AG08396 (cell line): ENCODE measurements at places on chromosomes 2 and 18.

- no peak for DNase-seq
Measured at GRCh38 chr2:158478816-158479215, 22.1 kb downstream of the PKP4 start.

GRCh38 chr18:47710451-47710850, 220.0 kb downstream of the SMAD2 start:
- DNase-seq, result no peak

- DNase-seq, result no peak
Measured at GRCh38 chr2:180184506-180184905, 177.4 kb upstream of the CWC22 start.

- no peak for DNase-seq
Measured at GRCh38 chr2:735670-736218, 58.5 kb upstream of the TMEM18 start.

DNA sequence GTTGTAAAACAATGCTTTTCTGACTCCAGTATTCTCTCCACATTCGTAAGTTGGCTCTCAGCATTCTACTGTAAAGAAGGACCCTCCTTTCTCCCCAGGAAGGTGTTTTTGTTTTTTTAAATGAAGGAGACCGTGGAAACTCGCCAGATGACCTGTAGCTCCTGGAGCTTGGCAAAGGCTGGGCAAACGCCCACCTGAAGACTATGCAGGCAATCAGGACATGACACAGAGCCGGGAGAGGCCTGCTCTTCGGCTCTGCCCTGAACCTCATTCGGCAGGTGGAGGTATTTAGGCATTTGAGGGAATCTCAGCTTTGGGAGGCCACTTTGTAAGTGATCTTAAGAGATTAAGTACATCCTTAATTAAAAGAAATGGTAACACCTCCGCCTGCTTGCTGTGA, 17.4 kb downstream of the CASP10 start:
- no peak for DNase-seq

- DNase-seq, result no peak
Measured at GRCh38 chr2:226115832-226116200, 683.8 kb downstream of the IRS1 start.

DNA sequence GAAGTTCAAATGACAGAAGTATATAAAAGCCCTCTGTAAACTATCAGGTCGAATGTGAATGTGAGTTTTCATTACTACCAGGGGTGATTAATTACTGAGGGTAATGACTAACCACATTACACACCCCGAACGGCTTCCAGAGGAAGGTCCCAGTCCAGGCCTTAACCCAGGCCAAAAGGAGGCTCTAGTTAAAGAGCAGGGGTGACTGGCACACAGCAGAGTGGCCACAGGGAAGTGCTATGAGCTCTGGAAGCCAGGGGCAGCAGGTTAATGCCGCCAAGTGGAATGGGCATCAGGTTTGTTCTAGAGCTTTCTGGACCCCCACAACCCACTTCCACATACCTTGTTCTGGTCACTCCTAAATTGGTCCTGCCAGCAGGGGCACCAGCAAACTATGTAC, 87.7 kb downstream of the BCL11A start:
- no peak for DNase-seq

DNA sequence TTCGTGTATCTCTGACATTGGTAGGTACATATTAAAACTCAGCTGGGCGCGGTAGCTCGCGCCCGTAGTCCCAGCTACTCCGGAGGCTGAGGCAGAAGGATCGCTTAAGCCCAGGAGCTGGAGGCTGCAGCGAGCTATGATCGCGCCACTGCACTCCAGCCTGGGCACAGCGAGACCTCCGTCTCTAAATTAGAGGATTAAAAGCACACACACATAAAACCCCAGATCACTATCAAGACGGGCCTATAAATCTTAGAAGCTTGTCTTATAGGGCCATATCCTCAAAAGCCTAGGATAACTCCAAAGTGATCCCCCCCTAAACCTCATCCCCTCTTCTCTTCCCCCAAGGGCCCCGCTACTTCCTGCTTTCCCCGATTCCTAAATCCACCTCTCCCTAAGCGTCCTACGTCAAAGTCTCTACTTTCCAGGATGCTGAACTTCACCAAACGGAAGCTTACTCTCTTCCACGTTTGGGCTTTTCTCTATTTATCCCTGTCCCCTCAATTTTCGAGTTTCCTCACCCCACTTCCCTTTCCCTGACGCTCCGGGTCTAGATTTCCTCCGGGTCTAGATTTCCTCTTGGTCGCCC, 707 bp downstream of the KRCC1 start:
- DNase-seq, result peak; percentile 32

- DNase-seq, result no peak
Measured at GRCh38 chr2:8501061-8501720, 180.7 kb upstream of the ID2 start.

GRCh38 chr18:46071653-46072375, at the start of gene PSTPIP2:
Gene PSTPIP2 (minus strand): TSS chr18:46072260. CDS start chr18:46072188, 72 bp downstream.
- peak; percentile 85 for DNase-seq

- no peak for DNase-seq
Measured at GRCh38 chr2:6072276-6072675, 380.1 kb downstream of the SOX11 start.

DNA sequence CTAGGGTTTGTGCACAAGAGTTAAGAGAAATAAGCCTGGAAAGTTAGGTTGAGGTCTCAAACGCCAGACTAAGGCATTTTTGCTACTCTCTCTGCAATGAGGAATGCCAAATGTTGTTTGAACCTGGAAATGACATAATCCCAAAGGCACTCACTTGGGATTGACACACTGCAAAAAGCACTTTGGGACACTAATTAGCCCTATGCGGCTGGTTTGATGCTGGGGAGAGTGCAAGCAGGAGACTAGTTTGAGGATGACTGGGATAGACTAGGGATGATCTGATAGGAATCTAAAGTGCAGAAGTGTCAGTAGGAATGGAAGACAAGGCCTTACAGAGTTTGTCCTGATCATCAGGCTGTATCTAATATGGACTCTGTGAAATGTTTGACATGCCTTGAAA, 469.0 kb downstream of the SLC4A3 start:
- no peak for DNase-seq

GRCh38 chr2:239544918-239545465, 144.2 kb upstream of the HDAC4 start:
- no peak for DNase-seq

- no peak for DNase-seq
Measured at GRCh38 chr2:46655551-46656436, 176.4 kb downstream of the TMEM247 start.

DNA sequence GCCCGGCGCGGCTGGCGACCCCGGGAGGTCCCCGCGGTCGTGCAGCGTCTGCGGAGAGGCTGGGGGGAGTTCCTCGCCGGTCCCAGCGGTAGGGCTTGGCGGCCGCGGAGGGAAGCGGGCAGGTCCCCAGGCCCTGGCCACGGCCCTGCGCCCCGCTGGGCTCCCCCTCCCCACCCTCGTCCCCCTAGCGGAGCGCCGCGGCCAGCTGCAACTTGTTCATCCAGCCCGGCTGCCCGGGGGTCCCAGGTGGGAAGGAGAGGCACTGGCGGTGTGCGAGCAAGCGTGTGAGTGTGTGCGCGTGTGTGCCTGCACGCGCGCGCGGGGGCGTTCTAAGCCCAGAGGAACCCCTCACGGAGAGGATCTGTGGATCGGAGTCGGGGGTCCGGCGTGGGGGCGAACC, 1.3 kb downstream of the PTPRM start:
- DNase-seq, result no peak

- DNase-seq, result no peak
Measured at GRCh38 chr2:42367835-42368234, 6.8 kb upstream of the COX7A2L start.

DNA sequence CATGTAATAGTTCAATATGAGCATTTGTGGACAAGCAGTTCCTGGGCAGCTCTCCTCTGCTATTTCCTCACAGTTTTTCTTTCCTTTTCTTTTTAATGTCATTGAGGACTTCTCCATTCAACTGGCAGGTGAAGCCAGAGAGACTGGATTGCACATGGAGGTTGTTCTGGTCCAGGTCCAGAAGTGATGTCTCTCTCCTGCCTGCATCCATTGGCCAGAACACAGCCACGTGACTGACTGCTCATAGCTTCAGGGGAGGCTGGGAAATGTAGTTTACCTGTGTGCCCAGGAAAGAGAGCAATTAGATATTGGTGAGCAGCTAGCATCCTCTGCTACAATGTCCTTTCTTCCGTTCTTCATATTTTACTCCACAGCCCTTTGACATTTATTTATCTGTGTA, 20.2 kb upstream of the ADAM23 start:
- no peak for DNase-seq

- no peak for DNase-seq
Measured at GRCh38 chr2:53938904-53939303, 31.9 kb downstream of the PSME4 start.
